ENCODE measurements at places on chromosomes 4 and X. TPM values are rescaled to one million over a fixed set of nuclear protein-coding genes. Genes with fewer than 3 reads are reported as not detected.

GRCh38 chrX:153551135-153551534, 33.7 kb downstream of the ATP2B3 start:
- DNase-seq = no peak

The HPGDS gene
- polyA plus RNA-seq = 0.11 TPM

GRCh38 chr4:8468746-8469535, 28.4 kb downstream of the TRMT44 start:
- peak; percentile 23 for DNase-seq

- DNase-seq = no peak
Observed at GRCh38 chr4:148057516-148057915, 325.6 kb downstream of the ARHGAP10 start.

DNA sequence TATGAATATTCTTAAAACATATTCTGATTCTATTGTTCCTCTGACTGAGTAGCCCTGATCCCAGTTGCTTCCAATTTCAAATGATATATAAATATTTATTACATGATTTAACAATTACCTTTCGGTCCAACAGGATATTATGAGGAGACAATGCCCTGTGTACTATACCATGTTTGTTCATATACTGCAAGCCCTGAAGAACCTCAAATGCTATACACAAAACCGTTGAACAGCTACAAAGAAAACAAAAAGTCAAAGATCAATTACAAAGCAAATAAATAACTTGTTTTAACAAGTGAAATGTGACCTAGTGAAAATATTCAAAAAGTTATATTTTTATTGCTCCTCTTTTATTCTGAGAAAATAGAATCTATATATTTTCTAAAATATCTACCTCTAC, 54.0 kb downstream of the TBCK start:
- DNase-seq = no peak

GRCh38 chr4:29081234-29081955, 1638.8 kb upstream of the PCDH7 start:
- no peak for DNase-seq

The CUL4B gene
- polyA plus RNA-seq = 23.9 TPM

- DNase-seq = no peak
Observed at GRCh38 chr4:186739802-186740434, 16.3 kb upstream of the FAT1 start.

DNA sequence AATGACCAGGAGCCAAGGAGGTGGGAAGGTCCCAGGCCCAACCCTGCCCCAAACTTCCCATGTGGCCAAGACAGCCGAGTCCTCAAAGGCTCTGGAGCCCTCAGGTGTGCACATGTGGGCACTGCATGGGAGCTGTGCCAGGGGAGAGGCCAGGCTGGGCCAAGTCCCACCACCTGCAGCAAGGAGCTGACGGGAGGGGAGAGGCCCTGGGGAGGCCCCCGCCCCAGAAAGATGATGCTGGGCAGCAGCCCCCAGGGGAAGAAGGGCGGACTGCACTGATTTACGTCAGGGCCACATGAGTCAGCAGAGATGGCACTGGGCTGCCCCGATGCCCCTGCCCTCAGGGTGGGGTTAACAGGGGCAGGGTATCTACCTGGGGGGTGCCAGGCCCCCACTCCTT, 1.4 kb downstream of the L1CAM start:
- DNase-seq = no peak

The MAP7D2 gene
- not detected for polyA plus RNA-seq

DNA sequence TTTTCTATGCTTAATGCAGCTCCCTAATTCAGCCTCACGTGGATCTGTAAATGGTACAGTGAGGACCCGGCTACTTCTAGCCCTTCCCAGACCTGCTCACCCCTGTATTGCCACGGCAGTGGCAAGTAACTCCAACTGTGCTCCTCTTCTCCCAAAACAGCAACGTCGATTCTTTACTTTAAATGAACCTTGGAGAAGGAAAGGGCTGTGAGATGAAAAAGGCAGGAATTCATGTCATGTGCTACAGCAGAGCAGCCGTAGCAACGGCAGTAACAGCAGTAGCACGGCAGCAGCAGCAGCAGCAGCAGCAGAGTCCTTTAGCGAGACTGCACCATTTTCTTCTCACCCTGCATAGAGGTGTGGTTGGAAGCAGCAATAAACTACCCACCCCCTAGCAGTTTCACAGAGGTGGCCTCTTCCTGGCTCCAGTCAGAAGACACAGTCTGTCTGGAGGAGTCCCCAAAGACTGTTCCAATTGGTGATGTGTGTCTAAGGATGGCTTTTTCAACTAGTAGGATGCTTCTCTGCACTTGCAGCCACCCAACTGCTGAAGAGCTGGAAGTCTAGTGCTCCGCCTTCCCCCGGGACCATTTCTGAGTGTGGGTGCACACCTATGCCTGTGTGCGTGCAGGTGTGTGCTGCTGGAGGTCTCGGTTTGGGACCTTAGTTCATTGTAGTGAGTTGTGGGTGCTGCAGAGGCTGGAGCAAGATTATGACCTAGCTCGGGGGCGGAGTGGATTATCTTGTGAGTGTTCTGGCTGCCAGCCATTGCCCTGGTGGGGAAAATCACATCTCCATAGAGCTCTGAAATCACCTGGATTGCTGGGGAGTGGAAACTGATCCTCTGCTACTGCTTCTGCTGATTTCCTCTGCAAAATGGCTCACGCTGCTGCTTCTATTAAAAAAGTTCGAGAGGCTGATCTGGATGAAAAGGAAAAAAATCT, 67.2 kb downstream of the ANK2 start:
- DNase-seq = no peak

The MYOZ2 gene
- not detected for polyA plus RNA-seq

DNA sequence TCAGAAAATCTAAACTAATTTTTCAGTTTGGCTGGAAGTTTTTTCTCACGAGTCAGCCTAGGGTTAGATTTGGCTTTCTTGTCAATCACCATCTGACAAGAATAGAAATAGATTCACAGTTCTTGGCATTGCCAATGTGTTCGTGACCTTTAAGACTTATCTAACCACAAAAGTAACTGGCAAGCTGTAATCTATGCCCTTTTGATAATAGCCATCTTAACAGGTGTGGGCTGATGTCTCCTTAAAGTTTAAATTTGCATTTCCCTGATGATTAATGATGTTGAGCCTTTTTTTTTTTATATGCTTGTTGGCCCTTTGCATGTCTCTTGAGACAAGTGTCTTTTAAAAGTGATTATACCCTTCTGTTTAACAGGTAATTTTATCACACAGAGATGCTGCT, 460.3 kb upstream of the PRKX start:
- DNase-seq = no peak

- DNase-seq = no peak
Observed at GRCh38 chr4:77175201-77175611, 18.2 kb downstream of the CCNG2 start.

The ABCG2 gene
- polyA plus RNA-seq = not detected

The NSUN7 gene
- polyA plus RNA-seq = not detected

DNA sequence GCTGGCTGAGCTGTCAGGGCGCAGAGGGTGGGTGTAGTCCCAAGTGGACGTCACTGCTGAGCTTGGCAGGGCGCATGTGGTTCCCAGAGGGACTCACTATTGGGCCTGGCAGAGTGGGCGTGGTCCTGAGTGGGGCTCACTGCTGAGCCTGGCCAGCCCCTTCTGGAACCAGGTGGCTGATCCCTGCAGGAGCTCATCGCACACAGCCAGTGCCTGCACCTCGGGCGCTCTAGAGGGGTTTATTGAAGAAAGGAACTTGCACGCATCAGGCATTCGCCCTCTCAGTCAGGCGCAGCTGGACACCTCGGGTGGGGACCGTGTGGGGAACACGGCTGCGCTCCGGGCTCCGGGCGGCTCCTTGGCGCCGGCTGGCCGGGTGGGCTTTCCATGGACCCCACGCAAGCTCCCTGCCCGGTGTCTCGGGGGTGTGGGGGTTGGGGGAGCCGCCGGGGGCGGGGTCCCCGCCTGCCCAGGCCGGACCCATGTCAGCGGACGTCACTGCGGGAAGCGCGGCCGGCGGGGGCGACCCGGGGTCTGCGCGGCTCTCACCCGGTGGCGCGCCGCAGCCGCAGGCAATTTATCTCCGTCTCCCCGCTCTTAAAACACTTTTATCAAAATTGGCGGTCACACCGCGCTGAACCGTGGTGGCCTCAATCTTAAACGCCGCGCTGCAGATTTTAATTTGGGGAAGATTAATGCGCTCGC, 65.4 kb upstream of the NKX1-1 start:
- no peak for DNase-seq

DNA sequence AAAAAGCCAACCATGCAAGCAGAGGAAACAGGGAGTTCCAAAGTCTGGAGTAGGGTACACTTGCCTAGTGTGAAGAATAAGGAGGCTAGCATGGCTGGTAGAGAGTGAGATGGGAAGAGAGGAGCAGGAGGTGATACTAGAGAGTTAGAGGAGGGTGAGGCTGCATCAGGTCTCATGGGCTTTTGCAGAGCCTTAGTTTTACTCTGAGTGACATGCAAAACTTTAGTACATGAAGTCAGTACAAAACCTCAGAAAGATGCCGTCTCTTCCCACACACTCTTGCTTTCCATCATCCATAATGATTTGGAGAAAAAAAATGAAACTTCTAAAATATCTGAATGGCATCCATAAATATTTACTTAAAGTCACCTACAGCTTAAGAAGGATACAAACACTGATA, 5.0 kb downstream of the OPRPN start:
- DNase-seq = no peak

- no peak for DNase-seq
Observed at GRCh38 chrX:52217494-52218160, 32.9 kb downstream of the MAGED4 start.

- DNase-seq = peak; percentile 34
Observed at GRCh38 chrX:50579955-50580354, 109.3 kb upstream of the DGKK start.

DNA sequence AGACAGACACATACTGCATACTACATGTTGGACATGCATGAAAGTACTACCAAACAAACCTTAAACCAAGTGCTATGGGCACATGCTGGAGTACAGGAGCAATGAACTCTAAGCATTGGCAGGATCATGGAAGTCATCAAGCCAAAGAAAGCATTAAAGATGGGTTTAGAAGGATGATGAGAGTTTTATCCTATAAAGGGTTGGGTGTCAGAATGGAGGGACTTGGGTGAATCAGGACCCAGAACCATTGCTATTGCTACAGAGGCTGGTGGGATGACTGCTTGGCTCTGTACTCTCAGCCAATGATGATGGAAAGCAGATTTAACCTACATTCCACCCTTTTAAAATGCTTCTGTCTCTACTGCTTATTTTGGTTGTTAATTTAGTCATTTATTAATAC, 233.9 kb upstream of the EDA2R start:
- no peak for DNase-seq

DNA sequence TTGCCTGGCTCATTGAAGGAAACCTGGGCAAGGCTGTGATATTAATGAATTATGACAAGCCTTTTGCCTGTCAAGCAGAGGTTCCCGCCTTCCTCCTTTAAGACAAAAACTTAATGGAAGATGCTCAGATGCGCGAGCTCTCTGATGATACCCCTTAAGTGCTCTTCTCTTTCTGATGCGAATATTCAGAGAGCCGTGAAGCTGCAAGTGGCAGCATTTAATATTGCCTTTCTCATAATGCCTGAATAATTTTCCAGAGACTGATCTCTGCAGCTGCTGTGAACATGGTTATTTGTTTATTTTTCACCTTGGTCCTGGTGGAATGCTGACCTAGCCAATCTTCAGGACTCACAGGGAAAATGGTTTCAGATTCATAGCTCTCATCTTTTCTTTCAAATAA, 251.8 kb downstream of the TENM3 start:
- DNase-seq = no peak

- no peak for DNase-seq
Observed at GRCh38 chr4:173517781-173518424, 12.1 kb downstream of the HAND2 start.

DNA sequence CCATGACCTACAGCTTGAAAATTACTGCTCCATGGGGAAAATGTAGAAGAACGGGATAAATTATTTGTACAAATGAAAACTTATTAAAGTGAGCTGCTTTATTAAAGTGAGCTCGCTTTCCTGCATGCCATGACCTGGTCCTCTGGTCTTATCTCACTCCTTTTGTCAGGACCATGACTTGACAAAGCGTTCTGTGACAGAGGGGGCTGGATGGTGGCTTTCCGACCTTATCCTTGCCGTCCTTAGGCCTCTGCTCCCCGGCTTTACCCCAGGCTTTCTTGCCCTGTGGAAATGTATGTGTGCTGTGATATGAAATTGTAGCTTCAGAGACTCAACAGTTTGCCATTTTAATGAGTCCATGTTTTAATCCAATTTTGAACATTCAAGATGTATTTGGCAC, 44.0 kb upstream of the FBXW7 start:
- no peak for DNase-seq

The HELQ gene
- 27.5 TPM for polyA plus RNA-seq

DNA sequence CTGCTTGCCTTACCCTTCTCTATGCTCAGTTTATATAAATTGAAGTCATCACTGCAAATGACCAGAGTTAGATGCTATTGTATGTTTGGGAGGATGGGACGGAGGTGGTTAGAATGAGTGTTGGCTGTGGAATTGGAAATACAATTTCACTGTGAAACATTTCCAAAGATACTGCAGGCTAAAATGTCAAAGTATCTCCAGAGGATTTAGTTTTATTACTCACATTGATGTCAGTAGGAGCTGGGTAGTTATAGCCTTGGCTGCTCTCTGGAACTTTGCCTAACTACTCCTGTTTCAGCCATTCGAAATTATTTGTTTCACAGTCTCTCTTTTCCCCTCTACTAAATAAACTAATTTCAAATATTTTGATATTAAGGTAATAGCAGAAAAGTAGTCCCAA, 92.6 kb upstream of the PPP3CA start:
- DNase-seq = no peak

- DNase-seq = no peak
Observed at GRCh38 chrX:12741416-12741815, 49.8 kb upstream of the PRPS2 start.

The CTSO gene
- 39.6 TPM for polyA plus RNA-seq

DNA sequence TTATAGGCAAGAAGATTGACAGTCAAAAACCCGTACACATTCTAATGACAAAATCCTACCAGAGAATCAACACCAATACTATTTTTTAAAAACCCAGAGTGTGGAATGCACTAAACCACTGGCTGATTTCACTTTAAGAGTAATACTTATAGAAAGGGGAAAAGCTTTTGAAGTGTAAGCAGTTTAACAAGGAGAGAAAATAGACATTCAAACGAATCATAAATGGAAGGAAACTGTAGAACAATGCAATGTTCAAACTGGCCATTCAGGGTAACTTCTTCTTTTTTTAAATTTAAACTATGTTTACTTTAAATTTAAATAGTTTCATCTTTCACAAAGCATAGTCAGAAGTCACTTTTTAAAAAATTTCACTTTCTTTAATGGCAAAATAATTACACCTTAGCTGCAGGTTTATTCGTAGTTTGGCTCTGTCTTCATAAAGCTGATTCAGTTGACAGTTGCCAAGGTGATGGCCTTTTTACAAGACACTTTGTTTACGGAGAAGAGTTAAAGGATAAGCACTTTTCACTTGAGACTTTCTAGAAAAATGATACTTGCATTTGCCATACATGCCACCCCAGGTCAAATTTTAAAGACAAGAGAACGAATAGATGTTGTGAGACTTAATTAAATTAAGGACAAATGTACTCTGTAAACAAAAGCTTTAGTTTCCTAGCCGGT, 82.4 kb upstream of the KLF3 start:
- DNase-seq = no peak

The SERTM2 gene
- polyA plus RNA-seq = not detected

Measured in naive thymus-derived CD8-positive, alpha-beta T cell (primary cell).